Muscle of leg (tissue), 16 donors: ENCODE measurements at places on chromosomes 16 and 17. TPM values are rescaled to one million over a fixed set of nuclear protein-coding genes. Genes with fewer than 3 reads are reported as not detected.

Gene RUNDC3A
- 1.4 TPM for total RNA-seq

Gene PPM1E
- 1.1 TPM for total RNA-seq

Gene TBX21
- total RNA-seq: 0.09 TPM

Gene PPP1R1B
- 1.7 TPM for total RNA-seq

Gene HOXB13
- under 0.01 TPM for total RNA-seq

Gene CALCOCO2
- 22.4 TPM for total RNA-seq

Gene CCL17
- total RNA-seq: not detected

Gene CWC25
- 9.2 TPM for total RNA-seq

Gene DHRS13
- total RNA-seq: 5.2 TPM

Gene MRPL58
- 34.0 TPM for total RNA-seq

Gene ABCA6
- 24.3 TPM for total RNA-seq

Gene ATP1B2
- total RNA-seq: 2.7 TPM

Gene ATP2C2
- 0.13 TPM for total RNA-seq

Gene MMD
- 10.0 TPM for total RNA-seq

Gene ZFHX3
- 5.9 TPM for total RNA-seq

Gene PRSS33
- not detected for total RNA-seq

Gene PDILT
- total RNA-seq: not detected

Gene C16orf54
- total RNA-seq: 0.18 TPM

Gene NTN1
- 7.7 TPM for total RNA-seq

Gene DOC2A
- total RNA-seq: 0.22 TPM

Gene SKAP1
- total RNA-seq: 0.35 TPM

Gene PRAC1
- total RNA-seq: not detected

Gene KRTAP4-5
- total RNA-seq: not detected

Gene KRT27
- total RNA-seq: 0.18 TPM
